IPS-NIHi11 (cell line): ENCODE measurements at places on chromosomes 1 and 21.

DNA sequence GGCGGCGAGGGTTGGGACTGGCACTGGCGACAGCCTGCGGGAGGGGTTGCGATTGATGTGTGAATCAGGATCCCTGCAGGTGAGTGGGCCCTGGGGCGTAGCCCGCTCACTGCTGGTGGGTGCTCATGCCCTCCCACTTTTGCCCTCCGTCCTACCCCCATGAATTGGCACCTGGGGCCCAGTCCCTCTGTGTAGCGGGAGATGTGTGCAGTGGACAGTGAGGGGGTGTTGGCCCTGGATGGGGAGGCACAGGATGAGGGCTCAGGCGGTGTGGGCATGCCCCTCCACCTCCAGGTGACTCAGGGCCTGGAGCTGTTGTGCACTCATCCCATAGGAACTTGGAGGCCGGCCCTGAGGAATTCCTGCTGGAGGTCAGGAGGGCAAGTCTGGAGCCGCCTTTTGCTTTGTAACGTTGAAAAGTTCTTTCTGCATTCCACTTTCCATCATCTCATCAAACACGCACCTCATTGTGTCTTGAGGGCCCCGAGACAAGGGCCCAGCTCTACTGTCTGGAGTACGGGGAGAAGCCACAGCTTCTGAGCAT is 3.0 kb downstream of the PEAR1 start:
- DNase-seq = peak; percentile 44

DNA sequence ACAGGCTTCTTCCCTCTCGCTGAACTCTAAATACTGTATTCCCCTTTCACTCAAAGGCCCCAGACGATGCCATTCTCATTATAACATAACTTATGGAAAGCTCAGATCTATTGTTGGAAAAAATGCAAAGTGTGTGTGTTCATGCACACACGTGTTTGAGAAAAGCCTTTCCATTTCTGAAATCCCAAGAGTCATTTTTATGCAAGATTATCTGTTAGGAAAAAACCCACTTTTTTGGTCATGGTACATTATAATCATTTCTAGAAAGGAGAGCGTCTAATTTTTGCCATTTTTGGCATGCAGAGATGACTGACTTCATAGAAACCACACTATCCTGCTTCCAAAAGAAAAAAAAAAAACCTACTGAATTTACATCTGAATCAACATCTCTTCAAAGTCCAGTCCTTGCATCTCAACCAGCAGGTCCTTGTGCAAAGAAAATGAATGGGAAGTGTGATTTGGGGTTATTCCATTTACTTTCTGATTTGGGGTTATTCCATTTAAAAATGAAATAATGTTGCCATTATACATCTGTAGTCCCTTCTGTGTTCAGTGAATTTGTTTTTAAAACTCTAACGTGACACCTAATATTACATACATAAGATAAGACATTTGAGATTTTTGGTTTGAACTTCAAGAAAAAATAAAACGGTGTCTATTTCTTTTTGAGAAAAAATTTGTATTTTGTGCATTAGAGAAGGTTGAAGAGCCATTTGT is 150.3 kb downstream of the DHRS3 start:
- DNase-seq = no peak

- DNase-seq = no peak
Measured at GRCh38 chr1:9787702-9788101, 36.1 kb downstream of the CLSTN1 start.

GRCh38 chr1:36609241-36610027 is 126.7 kb upstream of the CSF3R start:
- DNase-seq = peak; percentile 92

- no peak for DNase-seq
Measured at GRCh38 chr1:178939338-178940067, 68.6 kb upstream of the ANGPTL1 start.
